C1 segment of cervical spinal cord (tissue), 14 donors: ENCODE measurements at places on chromosomes 13 and 19.

DNA sequence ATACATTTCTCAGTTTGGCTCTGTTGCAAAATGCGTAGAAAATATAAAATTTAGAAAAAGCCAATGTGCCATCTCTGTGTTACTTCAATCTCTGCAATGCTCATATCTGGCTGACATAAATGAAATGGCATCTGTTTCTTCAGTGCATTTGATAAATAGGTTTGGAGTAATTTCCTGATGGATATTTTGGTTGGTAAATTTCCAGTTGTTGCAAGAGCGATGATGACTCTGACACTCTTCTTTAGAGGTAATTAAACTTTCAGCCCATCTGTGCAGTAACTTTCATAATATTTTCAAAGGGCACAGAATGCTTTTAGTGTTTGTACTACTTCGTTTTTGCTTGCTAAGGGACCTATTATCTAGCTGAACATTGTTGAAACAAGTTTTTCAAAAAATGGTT lies 1286.4 kb downstream of the PCDH9 start:
- no peak for DNase-seq

DNA sequence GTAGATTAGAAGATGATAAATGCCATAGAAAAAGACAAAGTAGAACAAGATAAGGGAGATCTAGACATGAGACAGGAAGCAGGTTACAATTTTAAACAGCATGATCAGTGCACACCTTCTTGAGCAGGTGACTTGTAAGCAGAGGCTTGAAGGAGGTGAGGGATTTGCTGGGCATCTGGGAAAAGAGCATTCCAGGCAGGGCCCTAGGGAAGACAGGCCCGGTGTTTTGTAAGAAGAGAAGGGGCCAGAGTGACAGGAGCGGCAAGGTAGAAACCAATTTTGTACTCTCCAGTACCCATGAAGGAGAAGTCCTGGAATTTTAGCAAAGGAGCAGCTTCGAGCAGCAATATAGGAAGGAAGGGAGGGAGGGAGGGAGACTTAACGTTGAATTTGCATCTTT lies 296.5 kb downstream of the MZT1 start:
- no peak for DNase-seq

DNA sequence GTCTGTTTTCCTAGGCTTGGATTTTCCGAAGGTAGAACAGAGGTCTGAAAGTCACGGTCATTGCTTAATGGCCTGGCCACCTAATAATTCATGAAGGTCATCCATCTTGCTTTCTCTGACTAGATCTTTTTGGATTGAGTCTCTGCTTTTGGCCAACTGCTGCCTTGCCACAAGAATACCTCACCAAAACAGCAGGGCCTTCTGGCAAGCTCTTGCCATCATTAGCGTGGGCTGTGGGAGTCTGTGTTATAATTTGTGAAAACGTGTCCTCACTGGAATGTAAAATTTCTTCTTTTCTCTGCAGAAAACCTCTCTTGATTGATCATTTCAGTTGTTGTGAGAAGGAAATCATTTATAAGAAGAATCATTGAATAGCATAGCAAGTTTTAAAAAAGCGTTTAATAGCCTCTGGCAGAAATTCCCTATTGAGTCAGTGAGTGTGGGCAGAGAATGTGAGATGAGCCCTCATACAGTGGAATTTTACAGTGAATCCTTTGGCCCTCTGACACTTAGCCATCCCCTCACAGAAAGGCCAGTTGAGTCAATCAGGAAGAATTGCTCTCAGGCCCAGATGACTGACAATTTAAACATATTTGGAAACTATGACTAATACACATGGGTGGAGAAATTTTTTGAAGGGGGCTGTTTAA lies 43.2 kb upstream of the ERICH6B start:
- DNase-seq: no peak

- no peak for DNase-seq
These were observed 7.7 kb upstream of the IRS2 start for GRCh38 chr13:109794095-109794494.

DNA sequence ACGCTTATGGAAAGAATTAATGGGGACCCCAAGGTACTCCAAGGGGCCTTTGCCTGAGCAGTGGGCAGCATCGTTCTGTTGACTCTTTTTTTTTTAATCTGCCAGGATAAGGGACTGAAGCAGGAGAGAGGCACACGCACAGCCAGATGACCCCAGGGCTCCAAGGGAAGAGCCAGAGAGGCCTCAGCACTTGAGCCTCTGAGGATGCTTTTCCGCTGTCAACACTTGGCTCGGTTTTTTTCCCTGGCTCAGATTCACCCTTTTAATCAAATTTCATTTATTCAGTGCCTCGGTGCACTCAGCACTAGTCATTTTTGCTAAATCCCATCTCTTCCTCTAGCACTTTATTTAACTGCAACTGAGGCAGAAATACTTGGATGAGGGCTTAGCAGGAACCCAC lies 226.3 kb downstream of the FGF9 start:
- DNase-seq: no peak

- no peak for DNase-seq
These were observed 223.1 kb downstream of the MZT1 start for GRCh38 chr13:72504131-72504841.

- DNase-seq: no peak
These were observed 428.1 kb upstream of the DACH1 start for GRCh38 chr13:72295153-72295552.

- no peak for DNase-seq
These were observed 159.4 kb downstream of the NHLRC3 start for GRCh38 chr13:39197647-39198007.

GRCh38 chr13:76846363-76846762 lies 39.8 kb downstream of the KCTD12 start:
- no peak for DNase-seq

- no peak for DNase-seq
These were observed 14.2 kb downstream of the DYRK1B start for GRCh38 chr19:39819786-39820185.

DNA sequence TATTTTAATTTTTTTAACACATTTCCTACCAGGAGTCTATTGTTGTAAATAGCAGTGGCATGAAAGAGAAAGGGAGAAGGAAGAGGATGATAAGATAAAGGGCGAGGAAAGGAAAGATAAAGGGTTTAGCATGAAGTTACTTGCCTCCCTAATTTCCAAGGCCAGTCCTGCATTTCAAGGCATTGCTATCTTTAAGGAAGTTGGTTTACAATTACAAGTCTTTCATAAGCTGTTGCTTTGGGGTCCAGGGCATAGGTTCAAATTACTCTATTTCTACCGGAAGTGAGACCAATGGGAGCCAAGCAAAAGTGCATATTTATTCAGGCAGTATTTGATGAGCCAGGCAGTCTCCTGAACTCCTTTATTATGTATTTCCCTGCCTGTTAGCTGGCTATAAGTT lies 27.7 kb upstream of the UBL3 start:
- no peak for DNase-seq

DNA sequence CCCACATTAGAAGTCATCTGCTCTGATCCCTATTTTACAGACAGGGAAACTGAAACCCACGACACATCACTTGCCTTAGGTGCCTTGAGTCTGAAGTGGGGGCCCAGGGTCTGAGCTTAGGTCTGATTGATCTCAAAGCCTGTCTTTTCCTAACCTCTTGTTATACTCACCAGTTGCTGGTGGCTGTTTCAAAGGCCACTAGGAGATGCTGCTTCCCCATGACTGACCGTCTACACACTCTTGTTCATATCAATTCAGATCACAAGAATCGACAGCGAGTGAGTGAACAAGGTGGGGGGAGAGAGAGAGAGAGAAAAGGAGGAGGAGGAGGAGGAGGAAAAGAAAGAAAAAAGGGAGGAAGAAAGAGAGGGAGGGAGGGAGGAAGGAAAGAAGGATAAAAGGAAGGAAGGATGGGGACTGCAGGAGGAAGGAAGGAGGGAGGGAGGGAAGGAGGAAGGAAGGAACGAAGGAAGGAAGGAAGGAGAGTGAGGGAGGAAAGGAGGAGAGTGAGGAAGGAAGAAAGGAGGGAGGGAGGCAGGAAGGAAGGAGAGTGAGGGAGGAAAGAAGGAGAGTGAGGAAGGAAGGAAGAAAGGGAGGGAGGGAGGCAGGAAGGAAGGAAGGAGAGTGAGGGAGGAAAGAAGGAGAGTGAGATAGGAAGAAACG lies 3.3 kb downstream of the OR10H1 start:
- DNase-seq: no peak

- no peak for DNase-seq
These were observed 16.9 kb downstream of the TJP3 start for GRCh38 chr19:3725121-3725520.

GRCh38 chr19:13794398-13794756 lies 866 bp upstream of the ZSWIM4 start:
- no peak for DNase-seq

- no peak for DNase-seq
These were observed 122.1 kb downstream of the COG6 start for GRCh38 chr13:39777527-39778061.

GRCh38 chr13:100946588-100946987 lies 272.0 kb upstream of the TMTC4 start:
- DNase-seq: no peak

- no peak for DNase-seq
These were observed 19.0 kb downstream of the VSTM2B start for GRCh38 chr19:29544656-29545360.

DNA sequence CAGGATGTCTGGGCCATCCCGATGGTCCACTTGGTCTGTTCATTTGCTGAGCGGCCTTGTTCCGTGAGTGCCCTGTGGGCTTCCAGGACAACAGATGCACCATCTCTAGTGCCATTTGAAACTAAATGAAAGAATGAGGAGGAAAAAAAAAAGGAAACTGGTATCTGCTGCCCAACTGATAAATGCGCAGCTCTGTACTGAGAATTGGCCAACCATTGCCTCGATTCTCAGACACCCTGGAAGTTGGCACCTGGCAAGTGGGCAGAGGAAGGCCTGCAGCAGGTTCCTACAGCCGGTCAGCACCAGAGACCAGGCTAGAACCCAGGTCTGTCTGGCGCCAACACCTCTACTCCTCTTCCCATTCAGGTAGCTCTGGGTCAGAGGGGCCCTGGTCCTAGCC lies 18.9 kb downstream of the SLC7A1 start:
- no peak for DNase-seq
